Activated T-helper 9 cell treated with anti-CD3 and anti-CD28 coated beads, Interleukin-2, amount 50 U/mL, for 16 hours (primary cell): ENCODE measurements at places on chromosomes 3 and 15.

- DNase-seq: no peak
Observed at GRCh38 chr3:133274477-133274876, 125.4 kb upstream of the BFSP2 start.

DNA sequence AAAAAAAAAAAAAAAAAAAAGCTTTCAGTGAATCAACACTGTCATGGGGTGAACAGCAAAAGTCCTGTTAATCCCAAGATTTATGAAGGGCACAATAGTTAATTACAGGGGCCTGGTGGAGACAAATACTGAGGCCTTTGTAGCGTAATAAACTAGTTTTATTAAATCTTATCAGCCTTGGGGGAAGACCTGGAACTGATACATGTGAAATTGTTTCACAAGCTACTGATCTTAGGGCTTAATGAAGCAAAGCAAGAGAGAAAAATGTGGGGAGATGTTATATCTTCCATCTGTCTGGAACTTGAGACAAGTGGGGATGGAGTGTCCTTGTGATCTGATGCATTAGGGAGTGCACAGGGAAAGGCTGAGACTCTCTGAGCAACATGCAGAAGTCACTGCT, 47.9 kb upstream of the OSBPL11 start:
- DNase-seq: no peak

- DNase-seq: no peak
Observed at GRCh38 chr3:53230789-53231188, 25.0 kb downstream of the TKT start.

GRCh38 chr3:87009271-87009670, 18.3 kb upstream of the VGLL3 start:
- no peak for DNase-seq

DNA sequence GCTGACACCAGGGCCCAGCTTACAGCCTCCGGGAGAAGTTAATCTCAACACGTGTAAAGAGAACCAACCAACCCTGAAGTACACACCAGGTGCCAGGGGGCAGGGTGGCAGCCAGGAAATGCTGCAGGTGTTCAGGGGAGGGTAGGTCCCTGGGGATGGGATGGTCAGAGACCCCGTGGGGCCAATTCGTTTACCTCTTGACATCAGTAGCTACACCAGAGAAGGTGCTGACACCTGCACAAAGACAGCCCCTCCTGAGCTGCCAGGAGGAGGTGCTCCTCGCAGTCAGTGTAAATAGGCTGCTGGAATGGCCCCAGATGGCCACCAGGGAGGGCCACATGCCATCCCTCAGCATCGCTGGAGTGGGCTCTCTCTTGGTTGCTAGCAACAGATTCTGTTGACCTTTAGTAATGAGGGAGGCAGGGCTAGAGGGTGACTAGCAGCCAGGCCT, 52.8 kb downstream of the CORO2B start:
- no peak for DNase-seq

DNA sequence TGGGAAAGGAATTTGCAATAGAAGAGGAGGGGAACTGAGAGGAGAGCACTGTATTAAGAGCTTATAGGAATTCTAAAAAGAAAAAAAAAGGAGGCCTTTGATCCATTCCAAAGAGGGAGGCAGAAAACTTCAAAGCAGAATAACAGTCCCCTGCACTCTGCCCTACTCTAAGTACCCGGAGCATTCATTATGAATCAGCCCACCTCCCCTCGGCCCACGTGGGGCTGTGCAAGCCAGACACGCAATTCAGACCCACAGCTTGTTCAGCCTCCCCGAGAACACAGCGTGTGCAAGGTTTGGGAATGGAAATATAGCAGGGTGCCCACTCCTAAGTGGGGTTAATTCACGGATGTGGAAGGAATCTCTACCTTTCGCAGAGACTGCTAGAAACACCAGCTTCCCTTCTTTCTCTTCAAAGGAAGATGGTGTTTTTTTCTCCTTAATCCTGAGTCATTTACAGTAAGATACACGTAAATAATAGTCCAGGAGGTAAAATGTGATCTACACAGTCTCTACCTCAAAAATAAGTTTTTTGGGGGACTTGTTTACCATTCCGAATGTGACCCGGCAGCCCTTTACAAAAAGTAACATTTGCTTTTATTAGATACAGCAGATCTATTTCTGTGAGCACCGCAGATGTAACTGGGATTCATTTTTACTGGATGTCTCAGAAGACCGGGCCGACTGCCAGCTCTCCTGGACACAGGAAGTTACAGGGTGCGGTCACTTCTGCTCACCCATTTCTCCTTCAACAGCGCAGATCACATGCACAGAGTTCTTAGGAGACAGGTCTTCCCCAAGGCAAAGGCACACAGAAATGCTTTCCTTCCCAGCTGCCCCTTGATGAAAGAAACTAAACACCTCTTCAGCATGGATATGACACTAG, 768.5 kb upstream of the CFAP20DC start:
- DNase-seq: no peak

GRCh38 chr3:36933540-36934296, 11.1 kb downstream of the TRANK1 start:
- DNase-seq: no peak

- DNase-seq: no peak
Observed at GRCh38 chr3:48088056-48088748, 72.0 kb upstream of the MAP4 start.

DNA sequence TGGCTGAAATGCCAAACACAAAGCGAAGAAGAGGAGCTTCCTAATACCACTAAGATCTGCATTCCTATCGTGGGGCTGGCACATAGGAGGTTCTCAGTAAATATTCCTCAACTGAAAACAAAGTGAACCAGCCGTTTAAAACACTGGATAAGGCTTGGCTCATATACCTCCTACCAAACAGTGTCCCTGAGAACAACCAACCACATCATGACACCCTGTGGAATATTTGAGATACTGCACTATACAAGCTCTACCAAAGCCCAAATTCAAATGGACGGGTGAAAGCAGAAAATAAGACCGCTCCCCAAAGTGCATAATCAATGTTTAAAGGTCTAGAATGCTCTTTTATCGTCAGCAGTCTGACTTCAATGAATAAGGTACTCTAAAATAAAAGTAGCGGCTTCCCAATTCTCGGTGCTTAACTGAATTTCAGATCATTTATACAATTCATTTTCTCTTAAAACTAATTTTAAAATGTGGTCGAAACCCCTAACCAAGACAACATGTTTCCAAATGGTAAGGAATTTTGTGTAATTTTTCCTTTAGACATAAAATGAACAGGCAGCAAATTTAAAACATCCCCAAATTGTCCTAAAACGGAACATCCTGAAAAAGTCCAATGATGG, 425.8 kb downstream of the ERC2 start:
- no peak for DNase-seq

- no peak for DNase-seq
Observed at GRCh38 chr3:123027292-123028232, at the start of gene SEMA5B. Gene SEMA5B (minus strand): TSS chr3:123027763. CDS start chr3:122961263, 66,500 bp downstream.

DNA sequence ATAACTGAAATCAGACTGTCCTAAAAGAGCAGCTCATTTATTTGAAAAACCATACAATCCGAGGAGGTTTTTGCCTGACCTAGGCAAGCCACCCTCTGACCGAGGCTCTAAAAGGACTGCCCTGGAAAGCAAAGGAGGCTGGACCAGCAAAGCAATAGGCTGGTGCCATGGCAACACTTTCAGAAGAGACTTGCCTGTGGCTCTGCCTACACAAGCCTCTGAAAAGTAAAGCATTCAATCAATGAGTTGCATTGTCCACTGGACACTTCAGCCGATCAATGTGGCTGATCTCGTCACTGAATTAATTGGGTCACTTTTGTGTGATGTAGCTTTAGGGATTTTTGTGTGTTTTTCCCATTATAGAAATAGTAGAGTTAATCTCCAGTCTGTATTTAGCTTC, 99.1 kb upstream of the SEMA6D start:
- no peak for DNase-seq
